ENCODE measurements at places on chromosomes 6 and 20.
A peak's percentile ranks its signal among the peaks of the same experiment; 100 is the strongest.

DNA sequence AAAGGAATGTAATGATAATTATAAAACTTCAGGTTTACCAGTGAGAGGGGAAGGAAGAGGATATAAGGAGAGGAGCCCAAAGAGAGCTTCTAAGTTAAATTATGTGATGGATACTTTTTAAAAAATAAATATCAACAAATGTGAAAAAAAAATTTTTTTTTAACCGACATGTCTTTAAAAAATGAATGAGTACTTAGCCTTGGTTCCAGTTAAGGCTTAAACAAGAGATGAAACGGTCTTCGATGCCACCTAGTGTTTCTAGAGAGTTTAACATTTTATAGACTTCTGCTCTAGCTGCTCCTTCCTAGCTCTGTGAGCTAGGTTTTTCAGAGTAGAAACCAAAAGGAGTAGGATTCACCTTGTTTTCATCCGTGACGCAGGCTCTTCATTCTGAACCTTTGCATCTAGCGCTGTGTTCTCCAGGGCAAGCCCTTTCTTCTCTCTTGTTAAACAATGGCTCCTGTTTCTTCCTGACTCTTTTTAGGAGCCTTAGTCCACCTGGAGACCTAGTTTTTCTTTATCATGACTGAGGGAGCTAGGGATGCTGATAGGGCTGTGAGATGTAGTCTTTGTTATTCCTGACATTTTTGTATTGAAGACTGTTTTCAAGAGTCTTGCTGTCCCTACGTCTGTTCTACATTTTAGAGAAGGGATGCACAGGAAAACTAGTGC, 42.4 kb upstream of the GNRH2 start:
- no peaks in the 10 kb centered on the region for H3K36me3 ChIP-seq
- H3K27me3 ChIP-seq = no peaks in the 10 kb centered on the region
- no peak overlapping the region for H3K4me3 ChIP-seq
- peak; percentile 34 for DNase-seq
- H3K27ac ChIP-seq = no peak overlapping the region
- no peaks in the 10 kb centered on the region for H3K4me1 ChIP-seq

GRCh38 chr6:136087986-136088385, 162.1 kb downstream of the MTFR2 start:
- H3K27me3 ChIP-seq = no peaks in the 10 kb centered on the region
- DNase-seq = no peak
- H3K4me3 ChIP-seq = no peak overlapping the region

DNA sequence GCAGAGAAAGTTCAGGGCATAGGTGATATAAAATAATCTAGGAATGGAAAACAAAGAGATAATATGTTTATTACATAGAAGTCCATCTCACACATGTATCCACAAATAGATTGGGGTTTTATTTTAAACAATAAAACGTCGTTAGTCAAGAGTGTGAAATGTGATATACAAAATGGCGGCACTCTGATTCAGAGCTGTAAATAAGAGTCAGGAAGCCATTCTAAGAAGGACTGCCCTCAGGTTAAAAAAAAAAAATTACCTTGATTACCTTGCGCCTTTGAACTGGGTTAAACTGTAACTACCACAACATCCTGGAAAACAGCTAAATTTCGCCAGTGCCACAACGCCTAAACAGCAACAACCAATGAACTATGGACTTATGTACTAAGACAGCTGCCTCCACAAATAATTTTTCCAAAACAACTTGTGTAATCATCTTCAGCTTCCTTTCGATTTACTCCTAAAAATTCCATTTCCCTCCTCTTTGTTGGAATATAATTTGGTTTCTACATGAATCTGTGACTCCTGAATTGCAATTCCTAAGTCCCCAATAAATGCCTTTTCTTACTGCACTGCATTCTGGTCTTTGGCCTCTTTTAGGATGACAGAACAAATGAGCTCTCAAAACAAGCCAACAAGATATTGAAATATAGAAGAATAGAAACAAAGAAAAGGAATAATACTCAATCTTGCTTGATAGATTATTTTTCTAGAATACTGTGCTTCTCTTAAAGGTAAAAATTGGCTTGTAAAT, 1019.5 kb upstream of the MAP3K7 start:
- no peaks in the 10 kb centered on the region for H3K27me3 ChIP-seq
- H3K27ac ChIP-seq = no peak overlapping the region
- H3K4me3 ChIP-seq = no peak overlapping the region
- H3K36me3 ChIP-seq = no peaks in the 10 kb centered on the region

GRCh38 chr6:35218021-35218420, 4.3 kb downstream of the SCUBE3 start:
- H3K36me3 ChIP-seq = no peaks in the 10 kb centered on the region
- H3K27me3 ChIP-seq = peaks cover 67% of the 10 kb centered on the region
- no peak overlapping the region for H3K4me3 ChIP-seq
- H3K27ac ChIP-seq = no peak overlapping the region
- DNase-seq = no peak

Measured in naive B cell (primary cell).